ENCODE measurements at places on chromosomes 6 and 20.

DNA sequence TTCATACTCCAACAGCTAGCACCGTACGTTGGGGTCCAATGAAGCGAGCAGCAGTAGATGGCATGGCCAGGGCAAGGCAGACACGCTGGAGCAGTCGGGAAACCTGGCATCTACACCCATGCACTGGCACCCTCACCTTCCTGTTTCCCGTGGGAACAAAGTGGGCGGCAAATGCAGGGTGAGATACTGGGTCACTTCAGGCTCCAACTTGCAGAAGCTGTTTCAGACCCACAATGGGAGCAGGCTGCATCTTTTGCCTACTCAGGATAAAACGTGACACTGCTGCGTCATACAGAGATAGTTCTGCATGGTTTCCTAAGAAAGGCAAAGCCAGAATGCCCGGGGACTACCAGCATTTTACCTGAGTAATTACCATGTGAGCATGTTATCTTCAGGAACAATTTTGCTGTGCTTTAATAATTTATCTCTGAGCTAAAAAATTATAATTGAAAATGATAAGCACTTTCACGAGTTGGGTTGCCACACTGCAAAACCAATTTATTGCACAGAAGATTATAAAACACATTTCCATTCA, 10.9 kb upstream of the CD93 start:
- H3K4me3 ChIP-seq, result no peak overlapping the region
- no peaks in the 10 kb centered on the region for H3K36me3 ChIP-seq
- H3K4me1 ChIP-seq, result no peaks in the 10 kb centered on the region
- no peak for DNase-seq
- no peaks in the 10 kb centered on the region for H3K27me3 ChIP-seq
- no peak overlapping the region for H3K27ac ChIP-seq

GRCh38 chr6:116066789-116067188, 6.1 kb upstream of the FRK start:
- no peaks in the 10 kb centered on the region for H3K36me3 ChIP-seq
- H3K27me3 ChIP-seq, result peaks cover 9% of the 10 kb centered on the region
- no peak overlapping the region for H3K27ac ChIP-seq
- DNase-seq, result no peak

DNA sequence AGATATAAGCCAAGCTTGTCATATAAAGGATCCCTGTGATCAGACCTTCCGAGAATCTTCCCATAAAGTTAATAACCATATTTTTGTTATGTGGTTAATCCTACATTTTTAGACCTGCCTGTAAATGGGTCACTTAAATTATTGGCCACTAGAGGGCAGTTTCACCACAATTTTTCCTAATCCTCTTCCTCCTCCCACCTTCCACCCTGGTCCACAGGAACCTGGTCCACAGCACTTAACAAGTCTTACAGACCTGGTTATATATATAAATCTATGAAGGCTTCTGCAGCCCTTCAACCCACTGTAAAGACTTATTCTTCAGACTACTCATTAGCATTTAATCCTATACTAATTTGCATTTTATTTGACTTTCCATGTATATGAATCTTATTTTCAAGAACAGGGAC, 28.3 kb downstream of the MRS2 start:
- H3K4me3 ChIP-seq, result no peak overlapping the region
- H3K4me1 ChIP-seq, result no peaks in the 10 kb centered on the region
- no peak for DNase-seq

DNA sequence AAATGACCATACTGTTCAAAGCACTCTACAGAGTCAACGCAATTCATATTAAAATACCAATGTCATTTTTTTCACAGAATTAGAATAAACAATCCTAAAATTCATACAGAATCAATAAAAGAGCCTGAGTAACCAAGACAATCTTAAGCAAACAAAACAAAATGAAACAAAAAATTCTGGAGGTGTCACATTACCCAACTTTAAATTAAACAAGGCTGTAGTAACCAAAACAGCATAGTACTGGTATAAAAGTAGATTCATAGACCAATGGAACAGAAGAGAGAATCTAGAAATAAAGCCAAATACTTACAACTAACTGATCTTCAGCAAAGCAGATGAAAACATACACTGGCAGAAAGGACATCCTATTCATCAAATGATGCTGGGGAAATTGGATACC, 346.9 kb upstream of the JAG1 start:
- H3K27ac ChIP-seq, result no peak overlapping the region
- H3K36me3 ChIP-seq, result no peaks in the 10 kb centered on the region
- H3K4me3 ChIP-seq, result no peak overlapping the region
- no peak for DNase-seq

GRCh38 chr6:163404825-163405265, 9.7 kb upstream of the QKI start:
- no peak overlapping the region for H3K4me3 ChIP-seq
- H3K27me3 ChIP-seq, result no peaks in the 10 kb centered on the region
- no peak for DNase-seq
- H3K27ac ChIP-seq, result no peak overlapping the region

DNA sequence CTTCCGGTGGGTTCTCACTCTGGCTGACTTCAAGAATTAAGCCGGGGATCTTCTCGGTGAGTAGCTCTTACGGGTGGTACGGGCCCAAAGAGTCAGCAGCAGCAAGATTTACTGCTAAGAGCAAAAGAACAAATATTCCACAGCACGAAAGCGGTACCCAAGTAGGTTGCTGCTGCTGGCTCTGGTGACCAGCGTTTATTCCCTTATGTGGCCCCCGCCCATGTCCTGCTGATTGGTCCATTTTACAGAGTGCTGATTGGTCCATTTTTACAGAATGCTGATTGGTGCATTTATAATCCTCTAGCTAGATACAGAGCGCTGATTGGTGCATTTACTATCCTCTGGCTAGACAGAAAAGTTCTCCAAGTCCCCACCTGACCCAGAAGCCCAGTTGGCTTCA, 44.3 kb downstream of the FAM50B start:
- DNase-seq, result no peak
- H3K4me1 ChIP-seq, result no peaks in the 10 kb centered on the region
- H3K27ac ChIP-seq, result no peak overlapping the region
- peaks cover 11% of the 10 kb centered on the region for H3K27me3 ChIP-seq
- H3K36me3 ChIP-seq, result no peaks in the 10 kb centered on the region

GRCh38 chr6:53598265-53598907, 53.5 kb upstream of the GCLC start:
- no peaks in the 10 kb centered on the region for H3K27me3 ChIP-seq
- H3K4me1 ChIP-seq, result peaks cover under 1% of the 10 kb centered on the region
- no peaks in the 10 kb centered on the region for H3K36me3 ChIP-seq
- no peak overlapping the region for H3K4me3 ChIP-seq

- no peak overlapping the region for H3K27ac ChIP-seq
- no peaks in the 10 kb centered on the region for H3K4me1 ChIP-seq
- H3K4me3 ChIP-seq, result no peak overlapping the region
- H3K27me3 ChIP-seq, result no peaks in the 10 kb centered on the region
- DNase-seq, result no peak
- H3K36me3 ChIP-seq, result no peaks in the 10 kb centered on the region
Measured at GRCh38 chr6:130837067-130837466, 9.9 kb downstream of the SMLR1 start.

GRCh38 chr6:111802720-111803330, 70.4 kb downstream of the FYN start:
- peaks cover 73% of the 10 kb centered on the region for H3K36me3 ChIP-seq
- H3K4me3 ChIP-seq, result peak overlapping the region; percentile 52
- H3K27ac ChIP-seq, result peak overlapping the region; percentile 98
- H3K4me1 ChIP-seq, result peaks cover 97% of the 10 kb centered on the region

DNA sequence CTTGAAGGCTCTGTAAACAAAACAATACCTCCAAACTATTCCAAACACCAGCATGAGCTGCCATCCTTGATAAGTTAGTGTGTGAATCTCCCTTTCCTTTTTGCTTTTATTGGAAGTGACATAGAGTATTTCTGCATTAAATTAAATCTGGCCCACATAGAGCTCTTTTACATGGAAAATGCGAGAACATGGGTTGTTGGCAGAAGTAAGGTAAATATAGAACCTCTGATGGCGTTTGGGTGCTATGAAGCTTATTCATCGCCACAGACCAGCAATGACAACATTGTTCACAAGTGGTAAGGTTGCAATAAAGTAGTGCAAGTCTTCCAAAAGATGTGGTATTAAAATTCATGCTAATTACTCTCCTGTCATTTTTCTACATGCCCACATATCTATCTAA, 445.8 kb upstream of the JAG1 start:
- no peak overlapping the region for H3K27ac ChIP-seq
- no peaks in the 10 kb centered on the region for H3K36me3 ChIP-seq
- H3K27me3 ChIP-seq, result peaks cover 5% of the 10 kb centered on the region
- no peak overlapping the region for H3K4me3 ChIP-seq
- no peaks in the 10 kb centered on the region for H3K4me1 ChIP-seq
- DNase-seq, result no peak

DNA sequence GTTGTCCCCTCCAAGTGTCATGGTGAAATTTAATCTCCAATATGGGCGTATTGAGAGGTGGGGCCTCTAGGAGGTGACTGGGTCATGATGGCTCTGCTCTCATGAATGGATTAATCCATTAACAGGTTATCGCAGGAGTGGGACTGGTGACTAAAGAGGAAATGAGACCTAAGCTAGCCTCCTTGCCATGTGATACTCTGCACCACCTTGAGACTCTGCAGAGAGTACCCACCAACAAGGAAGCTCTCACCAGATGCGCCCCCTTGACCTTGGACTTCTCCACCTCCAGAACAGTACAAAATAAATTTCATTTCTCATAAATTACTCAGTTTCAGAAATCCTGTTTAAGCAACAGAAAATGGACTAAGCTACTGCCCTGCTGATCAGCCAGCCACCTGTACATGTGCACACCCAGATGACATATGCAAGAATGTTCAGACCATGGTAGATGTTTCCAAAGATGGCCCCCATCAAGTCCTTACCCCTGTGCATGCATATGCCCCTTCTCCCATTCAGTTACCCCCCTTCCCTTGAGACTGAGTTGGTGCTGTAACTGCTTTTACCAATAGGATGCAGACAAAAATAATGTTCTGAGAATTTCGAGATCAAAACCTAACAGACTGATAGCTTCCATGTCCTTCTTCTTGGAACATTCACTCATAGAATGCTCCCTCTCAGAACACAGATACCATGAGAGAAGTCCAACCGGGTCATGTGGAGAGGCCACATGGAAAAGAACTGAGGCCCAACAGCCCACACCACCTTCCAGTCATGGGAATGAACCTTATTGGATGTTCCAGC, 28.4 kb downstream of the MAP3K5 start:
- no peak for DNase-seq
- no peak overlapping the region for H3K4me3 ChIP-seq
- H3K27ac ChIP-seq, result peak overlapping the region; percentile 72
- H3K27me3 ChIP-seq, result no peaks in the 10 kb centered on the region
- H3K4me1 ChIP-seq, result peaks cover 71% of the 10 kb centered on the region

DNA sequence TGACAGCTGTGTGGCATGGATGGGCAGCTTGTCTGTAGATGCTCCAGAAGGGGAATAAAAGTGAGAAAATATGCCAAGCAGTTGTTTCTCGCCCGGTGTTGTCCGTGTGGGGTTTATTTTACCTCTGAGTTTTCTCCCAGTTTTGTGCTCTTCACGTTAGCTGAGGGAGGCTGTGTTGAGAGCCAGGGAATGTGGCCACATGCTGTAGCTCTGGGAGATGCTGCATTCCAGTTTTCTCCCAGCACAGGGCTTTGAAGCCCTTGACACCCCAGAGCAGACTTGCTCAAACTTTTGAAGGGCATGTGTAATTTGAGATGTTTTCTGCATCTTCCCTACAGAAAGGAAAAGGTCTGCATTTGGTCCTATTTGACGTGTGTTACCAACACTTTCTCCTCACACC, 67.7 kb downstream of the RREB1 start:
- DNase-seq, result no peak
- H3K27me3 ChIP-seq, result no peaks in the 10 kb centered on the region
- H3K36me3 ChIP-seq, result peaks cover 18% of the 10 kb centered on the region
- peaks cover 9% of the 10 kb centered on the region for H3K4me1 ChIP-seq
- no peak overlapping the region for H3K27ac ChIP-seq

- no peaks in the 10 kb centered on the region for H3K4me1 ChIP-seq
- H3K27me3 ChIP-seq, result no peaks in the 10 kb centered on the region
- H3K4me3 ChIP-seq, result no peak overlapping the region
- no peaks in the 10 kb centered on the region for H3K36me3 ChIP-seq
Measured at GRCh38 chr6:125868252-125868651, 77.5 kb downstream of the NCOA7 start.

DNA sequence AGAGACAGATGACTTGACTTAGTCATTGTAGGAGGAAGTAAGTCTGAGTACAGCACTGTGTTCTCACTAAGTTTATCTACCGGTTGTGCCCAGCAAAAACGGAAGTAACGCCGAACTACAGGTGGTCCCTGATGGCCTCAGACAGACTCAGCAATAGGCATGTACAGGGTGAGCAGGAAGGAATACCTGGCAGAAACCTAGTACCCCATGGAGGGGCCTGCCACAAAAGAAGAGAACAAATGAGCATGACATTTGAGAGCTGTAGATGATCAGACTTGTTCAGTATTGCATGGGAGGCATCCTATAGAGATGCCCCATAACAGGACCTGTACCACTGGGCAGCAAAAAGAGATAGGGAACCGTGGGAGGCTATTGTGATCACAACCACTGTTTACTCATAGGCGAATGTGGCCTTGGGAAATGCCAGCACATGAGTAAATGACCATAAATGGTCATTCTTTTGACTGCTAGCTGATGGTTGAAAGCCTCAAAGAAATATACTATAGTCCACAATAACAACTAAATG, 106.4 kb upstream of the TAB2 start:
- H3K4me3 ChIP-seq, result no peak overlapping the region
- H3K4me1 ChIP-seq, result peaks cover 3% of the 10 kb centered on the region
- peak overlapping the region; percentile 82 for H3K27ac ChIP-seq

DNA sequence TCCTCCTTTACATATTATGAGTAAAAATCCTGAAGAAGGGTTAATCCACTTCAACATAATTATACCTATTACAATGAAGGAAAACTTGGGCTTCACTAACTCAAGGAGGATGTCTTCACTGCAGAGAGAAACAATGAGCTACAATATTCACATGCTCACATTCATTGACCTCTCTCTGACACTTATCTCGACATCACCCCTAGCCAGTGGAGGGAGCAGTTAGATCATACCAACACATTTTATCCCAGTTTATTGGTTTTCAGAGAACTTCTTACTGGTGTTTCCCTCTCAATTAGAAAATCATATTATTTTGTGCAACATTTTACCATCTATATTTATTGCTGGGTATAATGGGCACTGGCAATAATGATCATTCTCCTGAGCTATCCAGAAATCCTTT, 646.5 kb downstream of the TENT5A start:
- no peak overlapping the region for H3K27ac ChIP-seq
- H3K36me3 ChIP-seq, result no peaks in the 10 kb centered on the region
- H3K4me1 ChIP-seq, result no peaks in the 10 kb centered on the region
- no peaks in the 10 kb centered on the region for H3K27me3 ChIP-seq

DNA sequence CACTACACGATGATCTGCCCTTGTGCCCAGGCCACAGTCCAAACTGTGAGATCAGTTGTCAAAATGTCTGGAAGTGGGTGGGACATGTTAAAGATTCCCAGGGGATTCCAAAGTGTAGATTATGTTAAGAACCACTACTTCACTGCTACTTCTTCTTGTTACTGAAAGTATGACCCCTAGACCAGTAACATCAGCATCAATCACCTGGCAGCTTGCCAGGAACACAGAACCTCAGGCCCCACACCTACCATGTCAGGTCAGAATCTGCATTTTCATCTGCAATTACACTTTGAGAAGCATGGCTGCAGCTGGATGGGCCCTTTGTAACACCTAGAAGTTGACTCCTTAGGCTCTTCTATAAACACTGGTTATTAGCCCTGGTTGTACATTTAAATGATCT, 36.1 kb downstream of the RFPL4B start:
- no peaks in the 10 kb centered on the region for H3K36me3 ChIP-seq
- peaks cover 17% of the 10 kb centered on the region for H3K27me3 ChIP-seq
- H3K4me3 ChIP-seq, result no peak overlapping the region
- H3K27ac ChIP-seq, result no peak overlapping the region

GRCh38 chr6:116217069-116217468, 36.8 kb downstream of the TSPYL4 start:
- no peak overlapping the region for H3K4me3 ChIP-seq
- H3K27me3 ChIP-seq, result no peaks in the 10 kb centered on the region
- peaks cover 5% of the 10 kb centered on the region for H3K4me1 ChIP-seq
- H3K36me3 ChIP-seq, result peaks cover 5% of the 10 kb centered on the region
- no peak for DNase-seq
- H3K27ac ChIP-seq, result no peak overlapping the region
